ENCODE measurements at places on chromosomes 1 and 21.

- DNase-seq: no peak
Measured at GRCh38 chr1:81809808-81810207, 9.1 kb downstream of the ADGRL2 start.

DNA sequence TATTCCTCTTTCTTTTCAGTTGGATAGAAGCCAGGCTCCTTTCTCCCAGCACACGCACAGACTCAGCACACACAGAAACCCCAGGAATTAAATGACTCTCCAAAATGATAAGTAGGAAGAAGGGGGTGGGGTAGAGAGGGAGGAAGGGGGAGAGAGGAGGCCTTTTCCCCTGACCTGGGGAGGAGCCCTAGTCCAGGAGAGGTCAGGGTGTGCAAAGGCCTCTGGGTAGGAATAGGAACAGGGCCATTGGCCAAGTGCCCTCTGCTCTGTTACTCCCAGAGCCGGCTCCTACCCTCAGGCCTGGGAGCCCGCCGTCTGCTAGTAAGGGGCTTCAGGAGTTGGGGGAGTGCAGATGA lies 35.6 kb upstream of the PUM1 start:
- DNase-seq: no peak

GRCh38 chr1:162070094-162070748 lies 730 bp downstream of the NOS1AP start:
- DNase-seq: no peak

- DNase-seq: no peak
Measured at GRCh38 chr1:201850053-201850397, 21.1 kb downstream of the IPO9 start.

- no peak for DNase-seq
Measured at GRCh38 chr1:197096137-197096536, 29.1 kb upstream of the F13B start.

GRCh38 chr1:156826630-156827029 lies 10.0 kb upstream of the SH2D2A start:
- DNase-seq: no peak
